Daoy (cell line): ENCODE measurements at places on chromosomes 1 and 21. TPM values are rescaled to one million over a fixed set of nuclear protein-coding genes. Genes with fewer than 3 reads are reported as not detected.

- DNase-seq, result no peak
These were observed 27.1 kb downstream of the C4BPA start for GRCh38 chr1:207131163-207131562.

- DNase-seq, result peak; percentile 95
These were observed 43.0 kb downstream of the PLXNA2 start for GRCh38 chr1:208201229-208201628.

GJA4 gene
- not detected in 2 replicates for total RNA-seq

DNA sequence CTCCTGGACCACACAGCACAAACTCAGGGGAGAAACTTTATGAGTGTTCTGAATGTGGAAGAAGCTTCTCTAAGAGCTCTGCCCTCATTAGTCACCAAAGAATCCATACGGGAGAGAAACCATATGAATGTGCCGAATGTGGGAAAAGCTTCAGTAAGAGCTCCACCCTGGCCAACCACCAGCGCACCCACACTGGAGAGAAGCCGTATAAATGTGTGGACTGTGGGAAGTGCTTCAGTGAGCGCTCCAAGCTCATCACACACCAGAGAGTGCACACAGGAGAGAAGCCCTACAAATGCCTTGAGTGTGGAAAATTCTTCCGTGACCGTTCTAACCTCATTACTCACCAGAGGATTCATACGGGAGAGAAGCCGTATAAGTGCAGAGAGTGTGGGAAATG is 22.5 kb downstream of the ZSCAN20 start:
- DNase-seq, result no peak

DNA sequence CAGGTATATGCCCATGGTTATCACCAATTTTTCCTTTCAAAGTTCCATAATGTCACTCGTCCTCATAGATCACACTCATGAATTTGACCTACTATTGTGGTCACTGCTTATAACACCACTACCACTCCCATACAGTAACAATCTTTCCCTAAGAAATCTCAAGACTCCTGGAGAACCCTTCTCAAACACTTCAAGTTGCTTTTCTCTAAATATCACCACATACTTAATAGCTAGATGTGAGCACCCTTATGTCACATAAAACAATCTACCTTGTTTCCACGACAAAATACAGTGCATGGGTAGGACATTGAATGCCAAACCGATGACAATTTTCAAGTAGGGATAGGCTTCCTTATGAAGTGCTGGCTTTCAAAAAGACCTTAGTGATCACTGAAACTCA is 104.5 kb downstream of the LRRC53 start:
- DNase-seq, result no peak

RNF186 gene
- total RNA-seq, result not detected in 2 replicates
